Effector memory CD8-positive, alpha-beta T cell (primary cell): ENCODE measurements at places on chromosomes 16 and 17.

GRCh38 chr16:88719267-88719932 lies 13.1 kb downstream of the CTU2 start:
- no peak for DNase-seq

GRCh38 chr16:851209-851810 lies 50.8 kb upstream of the GNG13 start:
- DNase-seq: no peak

DNA sequence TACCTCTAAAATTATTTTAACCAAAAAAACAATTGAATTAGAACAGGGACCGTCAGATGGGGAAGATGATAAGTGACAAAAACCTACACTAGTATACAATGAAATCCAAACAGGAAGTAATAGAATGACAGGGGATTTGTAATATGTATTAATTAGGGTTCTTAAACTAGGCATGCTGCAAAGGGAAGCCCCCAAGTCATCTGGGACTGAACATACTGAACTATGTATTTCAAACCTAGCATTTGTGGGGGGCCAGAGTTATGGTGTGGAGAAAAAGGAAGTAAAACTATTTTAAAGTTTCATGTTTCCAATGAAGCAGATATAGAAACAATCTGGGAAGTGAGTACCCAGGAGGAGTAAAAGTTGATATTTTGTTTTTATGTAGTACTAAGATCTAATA lies 133.2 kb upstream of the HS3ST3A1 start:
- DNase-seq: no peak

DNA sequence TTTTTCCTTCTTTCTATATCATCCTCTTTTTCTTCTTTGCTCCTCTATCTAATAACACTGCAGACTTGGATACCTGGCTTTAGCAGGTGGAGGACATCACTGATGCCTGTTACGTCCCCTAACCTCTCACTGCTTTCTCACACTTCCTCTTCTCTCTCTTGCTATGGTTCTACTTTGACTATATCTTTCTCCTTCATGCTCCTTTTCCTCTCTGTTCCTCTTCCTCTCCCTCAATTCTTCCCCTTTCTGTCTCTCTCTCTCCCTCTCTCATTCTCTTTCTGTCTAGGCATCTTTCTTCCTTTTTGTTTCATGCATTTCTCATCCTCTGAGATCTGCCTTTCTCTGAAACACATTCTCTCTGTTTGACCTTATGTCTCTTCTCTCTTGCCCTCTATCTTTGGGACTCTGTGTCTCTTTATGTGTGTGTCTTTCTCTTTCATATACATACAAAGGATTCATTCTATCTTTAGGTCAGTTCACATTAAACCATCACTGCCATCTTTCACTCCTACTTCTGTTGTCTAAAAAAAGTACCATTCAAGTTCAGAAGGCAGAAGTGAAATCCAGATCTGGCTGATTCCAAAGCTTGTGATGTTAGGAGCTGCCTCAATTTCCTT lies 353.7 kb downstream of the SHISA9 start:
- no peak for DNase-seq

- DNase-seq: no peak
Measured at GRCh38 chr17:11643851-11644250, 45.6 kb downstream of the DNAH9 start.
